Iris pigment epithelial cell (primary cell): ENCODE measurements at places on chromosomes 3 and 15.

DNA sequence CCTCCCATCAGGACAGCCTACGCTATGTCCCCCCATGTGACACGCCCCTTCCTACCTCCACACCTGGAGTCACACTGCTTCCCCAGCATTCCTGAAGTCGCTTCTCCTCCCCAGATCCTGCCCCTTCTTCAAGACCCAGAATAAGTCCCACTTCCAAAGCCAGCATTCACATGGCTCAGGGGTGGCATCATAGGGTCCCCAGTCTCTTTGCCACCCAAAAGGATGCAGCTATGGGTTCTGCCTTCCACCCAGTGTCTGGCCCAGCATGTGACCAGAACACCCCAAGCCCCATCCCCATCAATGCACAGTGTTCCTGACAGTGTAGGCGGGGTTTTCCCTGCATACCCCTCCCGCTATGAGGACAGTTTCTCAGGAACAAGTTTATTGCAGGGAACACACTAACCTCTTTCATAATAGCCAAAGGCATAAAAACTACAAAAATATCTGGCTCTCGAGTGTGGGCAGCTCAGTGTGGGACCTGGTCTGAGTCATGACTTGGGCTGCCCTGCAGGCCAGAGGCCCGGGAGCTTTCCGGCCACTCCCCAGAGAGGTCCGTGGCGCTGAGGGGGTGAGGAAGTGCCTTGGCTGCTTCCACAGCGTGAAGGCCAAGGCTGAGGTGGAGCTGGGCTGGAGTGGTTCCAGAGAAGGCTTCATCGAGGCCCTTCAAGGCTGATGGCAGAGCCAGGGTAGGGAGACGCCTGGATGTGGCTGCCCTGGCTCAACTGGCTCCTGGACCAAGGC is 5.8 kb downstream of the ISLR start:
- DNase-seq, result peak; percentile 94

GRCh38 chr15:91200101-91200754 is 100.2 kb downstream of the SV2B start:
- no peak for DNase-seq

GRCh38 chr3:57596495-57597126 is 533 bp downstream of the ARF4 start:
- DNase-seq, result peak; percentile 97

DNA sequence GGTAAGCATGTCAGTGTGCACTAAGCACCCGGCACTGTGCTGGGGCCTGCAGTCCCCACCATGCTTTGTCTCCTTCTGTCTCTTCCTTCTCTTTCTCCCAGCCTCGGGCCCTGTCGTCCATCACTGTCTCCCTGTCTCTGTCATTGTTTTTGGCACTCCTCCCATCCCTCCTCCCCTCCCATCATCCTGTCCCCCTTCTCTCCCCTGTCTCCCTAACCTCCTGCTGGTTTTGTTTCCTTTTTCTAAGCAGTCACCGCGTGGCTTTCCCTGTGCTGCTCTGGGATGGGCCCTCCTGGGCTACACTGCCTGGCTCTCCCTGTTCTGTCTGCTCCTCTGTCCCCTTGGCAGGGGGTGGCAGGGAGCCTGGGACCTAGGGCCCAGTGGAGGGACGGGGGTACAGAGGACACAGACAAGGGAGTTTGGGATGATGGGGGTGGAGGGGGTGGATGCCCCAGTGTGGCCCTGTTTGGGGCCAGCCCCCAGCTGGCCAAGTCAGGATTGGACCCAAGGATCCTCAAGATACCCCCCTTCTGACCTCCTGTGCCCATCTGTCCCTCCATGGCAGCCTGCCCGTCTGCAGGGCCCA is 5.7 kb downstream of the CHST13 start:
- DNase-seq, result no peak

DNA sequence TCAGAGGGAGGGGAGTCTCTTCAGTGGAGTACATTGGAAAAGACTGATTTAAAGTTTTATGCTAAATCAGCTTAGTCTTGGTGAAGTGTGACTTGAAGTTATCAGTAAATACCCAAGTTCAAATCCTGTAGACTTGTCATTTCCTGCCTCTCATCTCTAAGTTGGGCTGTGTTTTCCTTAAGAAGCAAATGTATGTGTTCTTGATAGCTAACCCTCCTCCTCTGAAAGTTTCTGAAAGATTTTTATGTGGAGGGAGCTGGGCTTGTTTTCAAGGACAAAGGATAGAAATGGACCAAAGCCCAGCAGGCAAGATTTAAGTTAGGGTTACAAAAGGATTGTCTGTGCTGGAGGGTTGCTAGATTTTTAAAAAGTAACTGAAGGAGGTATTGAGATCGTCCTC is 4.2 kb downstream of the MAPKBP1 start:
- peak; percentile 60 for DNase-seq

DNA sequence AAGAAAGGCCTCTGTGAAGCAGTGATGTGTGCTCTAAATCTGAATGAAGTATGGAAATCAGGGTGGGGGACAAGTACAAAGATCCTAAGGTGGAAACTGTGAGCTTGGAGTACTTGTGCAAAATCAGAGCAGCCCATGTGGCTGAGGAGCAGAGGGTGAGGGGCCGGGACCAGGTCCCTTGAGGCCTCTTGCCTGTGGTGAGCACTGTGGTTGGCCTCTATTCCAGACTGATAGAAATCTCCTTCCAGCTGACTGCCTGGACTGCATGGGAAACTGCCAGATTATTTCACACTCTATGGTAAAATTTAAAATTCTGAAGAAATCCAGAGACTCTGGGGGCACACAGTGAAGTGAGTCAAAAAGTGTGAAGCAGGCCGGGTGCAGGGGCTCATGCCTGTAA is 81.4 kb downstream of the TM4SF4 start:
- DNase-seq, result no peak

DNA sequence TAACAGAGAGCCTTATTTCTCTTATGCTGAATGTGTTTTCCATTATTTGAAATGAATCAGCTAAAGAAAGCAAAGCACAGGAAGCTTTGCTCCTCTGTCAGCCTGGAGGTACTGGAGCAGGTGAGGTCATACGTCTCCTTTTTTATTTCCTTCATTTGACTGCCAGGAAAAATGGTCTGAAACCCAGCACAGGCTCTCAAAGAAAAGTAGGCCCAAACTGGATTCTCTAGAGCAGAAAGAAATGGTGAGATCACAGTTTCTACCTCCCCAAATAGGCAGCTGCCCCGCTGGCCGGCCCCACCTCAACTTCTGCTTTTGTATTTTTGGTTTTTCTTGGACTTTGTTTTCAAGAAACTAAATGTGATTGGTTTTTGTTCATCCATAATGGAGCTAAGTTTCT is 95.1 kb downstream of the RPL39L start:
- no peak for DNase-seq

DNA sequence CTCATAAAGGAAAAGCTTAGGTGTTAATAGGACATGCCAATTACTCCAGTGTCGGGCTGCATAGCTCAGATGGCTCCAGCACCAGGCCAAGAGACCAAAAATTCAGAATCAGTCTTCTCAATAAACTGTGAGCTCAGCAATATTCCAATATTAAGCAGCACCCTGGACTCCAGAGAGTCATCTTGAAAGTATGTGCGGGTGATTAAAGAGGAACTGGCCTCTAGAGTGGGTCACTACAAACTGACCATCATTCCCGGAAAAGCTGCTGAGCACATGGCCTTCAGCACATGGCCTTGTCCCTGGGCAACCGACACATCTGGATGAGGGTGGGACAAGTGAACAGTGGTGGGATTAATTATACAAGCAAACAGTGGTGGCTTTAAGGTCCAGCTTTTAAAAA is 59.0 kb downstream of the MAGI1 start:
- DNase-seq, result peak; percentile 71
